ENCODE measurements at places on chromosomes 1 and 21. TPM values are rescaled to one million over a fixed set of nuclear protein-coding genes. Genes with fewer than 3 reads are reported as not detected.

C8A gene
- total RNA-seq: not detected

WDR64 gene
- not detected for total RNA-seq

CELA2B gene
- not detected for total RNA-seq

CFHR1 gene
- 0.12 TPM for total RNA-seq

SFN gene
- total RNA-seq: not detected

FAM163A gene
- not detected for total RNA-seq

LCE2A gene
- total RNA-seq: not detected

RBP7 gene
- not detected for total RNA-seq

DNAJC28 gene
- 1.8 TPM for total RNA-seq

AGMAT gene
- total RNA-seq: 1.1 TPM
